ENCODE measurements at places on chromosomes 12 and 14.

- DNase-seq, result no peak
Observed at GRCh38 chr12:62971769-62972525, 37.0 kb upstream of the PPM1H start.

GRCh38 chr12:115558281-115558680 lies 719.2 kb downstream of the MED13L start:
- no peak for DNase-seq

DNA sequence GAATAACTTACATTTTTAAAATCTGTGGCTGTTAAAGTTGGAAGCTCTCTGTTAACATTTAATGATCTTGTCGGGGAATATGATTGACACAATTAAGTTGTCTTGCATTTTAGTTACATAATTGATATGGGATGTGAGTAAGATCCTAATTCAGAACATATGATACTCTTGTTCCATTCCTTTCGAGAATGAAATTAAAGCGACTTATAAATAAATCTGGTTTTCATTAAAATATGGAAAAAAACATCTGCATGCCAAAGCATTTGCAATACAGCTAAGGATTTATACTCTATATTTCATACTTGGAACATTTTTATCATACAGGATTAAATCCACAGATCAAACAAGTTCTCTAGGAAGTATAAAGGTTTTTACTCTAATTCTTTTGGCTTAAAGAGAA lies 52.0 kb downstream of the SLC38A6 start:
- DNase-seq, result no peak

GRCh38 chr14:101962503-101962874 lies 1.9 kb upstream of the DYNC1H1 start:
- no peak for DNase-seq

GRCh38 chr12:81327425-81327824 lies 249.5 kb downstream of the ACSS3 start:
- no peak for DNase-seq

- no peak for DNase-seq
Observed at GRCh38 chr12:107600581-107601144, 84.9 kb upstream of the PWP1 start.

DNA sequence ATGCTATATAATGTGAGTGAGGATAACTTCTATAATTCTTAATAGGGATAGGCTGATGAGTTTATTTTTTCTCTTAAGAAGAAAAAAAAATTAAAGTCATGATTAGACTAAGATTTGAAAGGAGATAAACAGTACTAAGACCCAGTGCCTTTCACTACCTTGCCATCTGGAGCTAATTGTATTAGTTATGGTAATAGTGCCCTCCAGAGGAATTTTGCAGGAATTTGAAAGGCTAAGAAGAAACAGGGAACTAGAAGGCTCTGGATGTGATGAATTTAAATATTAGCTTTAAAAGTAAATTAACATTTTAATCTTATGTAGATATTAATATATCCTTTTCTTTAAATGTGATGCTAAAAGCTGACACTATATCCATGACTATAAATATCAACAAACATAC lies 36.6 kb upstream of the PIK3C2G start:
- no peak for DNase-seq

DNA sequence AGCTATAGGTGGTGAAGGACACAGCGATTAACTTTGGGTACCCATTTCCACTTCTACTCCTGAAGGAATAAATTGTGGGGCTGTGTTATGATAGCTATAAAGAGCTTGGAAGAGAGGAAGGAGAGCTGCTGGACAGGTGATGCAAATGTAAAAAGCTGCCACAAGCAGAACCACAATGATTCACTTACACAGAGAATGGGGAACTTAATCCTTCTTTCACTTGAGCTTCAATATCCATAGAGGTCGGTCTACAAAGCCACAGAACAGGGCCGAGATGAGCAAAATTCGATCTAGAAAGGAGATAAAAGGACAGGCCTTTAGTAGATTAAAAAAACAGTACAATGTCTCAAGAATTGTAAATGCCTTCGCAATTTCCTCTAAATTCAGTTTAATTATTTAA lies 831.1 kb downstream of the LRFN5 start:
- DNase-seq, result no peak

DNA sequence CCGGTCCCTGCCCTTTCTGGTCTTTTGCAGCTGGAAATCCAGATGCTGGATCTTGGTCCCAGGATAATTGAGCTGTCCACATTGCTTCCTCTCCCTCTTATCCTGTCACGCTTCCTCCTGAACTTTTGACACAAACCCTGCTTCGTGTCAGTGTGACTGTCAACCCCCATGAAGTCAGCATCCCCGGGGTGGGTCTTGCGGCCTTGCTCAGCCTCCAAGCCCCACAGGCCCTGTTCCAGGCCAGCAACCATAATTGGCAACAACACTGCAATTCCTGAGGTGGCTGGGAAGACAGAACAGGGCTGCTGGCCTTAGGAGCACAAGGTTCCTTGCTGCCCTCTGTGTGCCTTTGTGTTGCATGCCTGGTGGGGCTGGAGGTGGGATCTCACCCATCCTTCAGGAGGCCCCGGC lies 74.9 kb downstream of the NTF3 start:
- no peak for DNase-seq

DNA sequence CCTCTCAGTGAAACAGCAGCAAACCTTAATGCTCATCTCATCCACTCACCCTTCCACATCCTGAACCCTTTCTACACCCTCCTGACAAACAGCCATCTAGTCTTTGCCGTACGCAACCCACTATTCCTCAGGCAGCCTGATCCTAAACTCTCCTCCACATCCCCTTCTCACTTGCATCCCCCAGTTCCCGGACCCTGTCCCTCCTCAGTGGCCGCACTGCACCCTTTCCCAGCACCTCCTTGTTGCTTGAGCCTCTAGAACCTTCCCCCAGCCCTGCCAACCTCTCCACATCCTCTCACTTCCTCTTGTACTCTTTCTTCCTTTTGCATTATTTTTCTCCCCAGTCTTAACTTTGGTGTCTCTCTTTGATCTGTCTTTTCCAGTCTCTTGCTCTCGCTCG lies 42.9 kb downstream of the IQSEC3 start:
- no peak for DNase-seq

All from stimulated activated CD4-positive, alpha-beta T cell treated with anti-CD3 and anti-CD28 coated beads, TNF-alpha, amount 100 ng/mL, for 1 hour (primary cell).